ENCODE measurements at places on chromosomes 1 and 21.

DNA sequence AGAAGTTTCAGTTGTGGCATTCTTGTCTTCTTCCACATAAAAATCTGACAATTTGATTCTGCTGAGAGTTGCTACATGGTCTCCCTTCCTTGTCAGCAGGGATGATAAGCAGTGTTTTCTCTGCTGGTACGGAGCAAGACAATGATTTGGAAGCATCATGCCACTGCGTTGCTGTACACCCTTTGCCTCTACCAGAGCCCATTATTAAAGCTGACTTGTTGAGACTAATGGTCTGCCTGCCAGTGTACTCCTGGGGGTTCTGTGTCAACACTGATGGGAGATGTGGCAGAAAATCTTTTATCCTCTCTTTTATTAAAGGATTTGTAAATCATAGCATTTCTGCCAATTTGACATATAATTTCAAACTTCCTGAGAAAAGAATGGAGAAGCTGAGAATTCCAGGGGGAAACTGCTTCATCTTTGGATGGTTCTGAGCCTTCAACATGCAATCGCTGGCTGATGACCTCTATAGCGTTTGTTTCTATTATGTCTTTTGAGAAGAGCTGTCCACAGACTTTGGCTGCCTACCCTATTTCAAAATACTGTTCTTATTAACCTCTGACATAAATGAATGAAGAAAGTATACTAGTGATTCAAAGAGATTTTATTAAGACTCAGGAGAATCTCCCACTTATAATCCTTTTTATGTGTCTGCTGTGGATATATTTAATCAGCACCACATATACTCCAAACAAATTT lies 47.9 kb upstream of the DYNLT5 start:
- DNase-seq = no peak

- DNase-seq = no peak
Observed at GRCh38 chr1:178438432-178438831, 58.3 kb downstream of the CLEC20A start.

GRCh38 chr1:203772836-203773235 lies 7.9 kb downstream of the LAX1 start:
- no peak for DNase-seq

- DNase-seq = no peak
Observed at GRCh38 chr1:219461981-219462400, 150.9 kb downstream of the ZC3H11B start.

DNA sequence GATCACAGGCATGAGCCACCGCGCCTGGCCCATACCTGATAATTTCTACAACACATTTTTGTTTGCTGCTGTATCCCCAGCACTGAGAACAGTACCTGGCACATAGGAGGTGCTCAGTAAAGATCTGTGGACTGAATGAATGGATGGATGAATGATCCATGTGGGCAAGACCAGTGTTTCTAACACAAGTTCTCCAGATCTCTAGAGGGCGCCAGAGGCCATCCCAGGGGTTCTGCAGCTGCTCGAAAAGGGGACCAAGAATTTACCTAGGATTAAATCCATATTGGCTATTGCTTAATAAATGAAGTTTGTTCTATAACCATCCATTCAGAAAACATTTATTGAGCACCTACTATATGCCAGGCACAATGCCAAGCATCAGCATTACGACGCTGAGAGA lies 167.7 kb downstream of the ACTL8 start:
- peak; percentile 16 for DNase-seq

- DNase-seq = no peak
Observed at GRCh38 chr1:1165900-1166421, 7.7 kb upstream of the TTLL10 start.

DNA sequence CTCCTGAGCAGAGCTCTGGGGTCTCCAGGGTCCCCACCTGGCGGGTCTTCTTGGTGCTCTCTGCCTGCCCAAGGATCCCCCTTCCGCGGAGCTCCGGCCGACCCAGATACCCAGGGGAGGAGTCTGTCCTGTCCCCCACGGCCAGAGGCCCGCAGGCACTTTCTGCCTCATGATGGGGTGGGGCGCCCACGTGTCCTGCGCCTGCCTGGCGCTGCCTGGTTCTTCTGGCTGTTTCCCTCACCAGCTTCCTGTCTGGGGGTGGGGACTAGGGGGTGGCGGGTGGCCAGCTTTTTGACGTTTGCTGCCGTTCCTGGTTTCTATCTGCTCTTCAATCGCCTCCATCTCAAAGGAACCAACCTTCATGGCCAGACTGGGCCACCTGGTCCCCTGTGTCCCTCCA lies 313.3 kb upstream of the VAMP3 start:
- no peak for DNase-seq

DNA sequence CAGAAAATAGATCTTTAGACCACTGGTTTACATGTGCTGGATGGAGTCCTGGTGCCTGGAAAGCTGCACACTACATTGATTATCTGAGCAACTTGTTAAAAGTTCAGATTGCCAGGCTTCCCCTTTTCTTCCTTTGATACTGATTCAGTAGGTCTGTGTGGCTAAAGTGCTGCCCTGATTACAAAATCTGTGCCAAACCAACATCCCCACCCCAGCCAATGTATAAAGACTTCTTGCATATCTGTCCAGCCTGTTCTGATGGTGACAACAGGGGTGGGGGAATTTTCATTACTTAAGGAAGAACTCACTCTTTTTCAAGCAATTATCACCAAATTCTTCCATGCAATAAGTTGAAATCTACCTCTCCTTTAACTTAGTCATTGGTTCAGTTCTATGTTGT lies 135.5 kb downstream of the TNFSF18 start:
- DNase-seq = no peak

GRCh38 chr1:78730054-78730453 lies 80.4 kb downstream of the IFI44 start:
- no peak for DNase-seq

DNA sequence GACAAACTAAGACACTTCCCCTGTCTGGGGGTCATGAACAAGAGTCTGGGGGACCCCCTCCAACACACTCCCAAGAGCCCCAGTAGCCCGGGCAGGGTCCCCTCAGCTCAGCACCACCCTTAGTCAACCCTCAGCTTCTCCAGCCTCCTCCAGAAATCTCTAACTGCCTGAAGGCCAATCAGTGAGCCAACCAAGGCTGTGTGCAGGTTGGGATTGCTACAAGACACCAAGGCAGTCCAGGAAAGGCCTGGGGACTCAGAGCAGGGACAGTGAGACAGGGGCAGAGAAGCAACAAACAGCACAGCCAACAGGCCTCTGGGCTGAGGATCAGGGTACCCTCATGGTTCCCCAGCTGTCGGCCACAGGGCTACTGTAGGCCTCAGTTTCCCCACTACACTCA lies 13.3 kb downstream of the SMIM12 start:
- no peak for DNase-seq

DNA sequence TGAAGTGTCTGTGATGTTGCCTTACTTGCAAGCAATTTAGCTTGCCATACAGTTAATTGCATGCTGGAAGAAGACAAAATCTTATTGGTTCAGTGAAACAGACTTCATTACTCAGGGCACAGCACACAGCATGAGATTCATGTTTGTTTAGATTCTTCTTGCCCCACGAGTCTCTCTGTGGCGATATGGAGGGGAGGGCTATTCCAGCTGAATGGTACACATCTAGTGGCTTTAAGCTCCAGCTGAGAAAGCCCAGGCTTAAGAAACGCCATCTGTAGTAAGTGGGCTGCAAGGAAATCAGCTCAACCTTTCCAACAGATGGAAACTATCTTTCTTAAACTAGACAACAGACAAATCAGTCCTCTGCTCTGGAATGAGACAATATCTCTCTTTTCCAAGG lies 1022.0 kb downstream of the NCAM2 start:
- DNase-seq = no peak

- no peak for DNase-seq
Observed at GRCh38 chr1:44828841-44829440, 14.1 kb downstream of the PTCH2 start.

DNA sequence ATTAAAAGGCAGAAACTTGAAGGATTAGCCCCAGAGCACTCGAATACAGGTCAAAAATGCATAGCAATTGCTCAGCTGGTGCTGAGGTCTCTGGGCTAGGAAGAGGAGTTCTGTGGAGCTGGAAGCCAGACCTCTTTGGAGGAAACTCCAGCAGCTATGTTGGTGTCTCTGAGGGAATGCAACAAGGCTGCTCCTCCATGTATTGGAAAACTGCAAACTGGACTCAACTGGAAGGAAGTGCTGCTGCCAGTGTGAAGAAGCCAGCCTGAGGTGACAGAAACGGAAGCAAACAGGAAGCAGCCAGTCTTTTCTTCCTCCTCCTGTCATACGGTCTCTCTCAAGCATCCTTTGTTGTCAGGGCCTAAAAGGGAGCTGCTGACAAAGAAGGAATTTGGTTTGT lies 233.4 kb upstream of the FGGY start:
- no peak for DNase-seq

GRCh38 chr1:60342569-60342968 lies 269.0 kb upstream of the C1orf87 start:
- DNase-seq = no peak

DNA sequence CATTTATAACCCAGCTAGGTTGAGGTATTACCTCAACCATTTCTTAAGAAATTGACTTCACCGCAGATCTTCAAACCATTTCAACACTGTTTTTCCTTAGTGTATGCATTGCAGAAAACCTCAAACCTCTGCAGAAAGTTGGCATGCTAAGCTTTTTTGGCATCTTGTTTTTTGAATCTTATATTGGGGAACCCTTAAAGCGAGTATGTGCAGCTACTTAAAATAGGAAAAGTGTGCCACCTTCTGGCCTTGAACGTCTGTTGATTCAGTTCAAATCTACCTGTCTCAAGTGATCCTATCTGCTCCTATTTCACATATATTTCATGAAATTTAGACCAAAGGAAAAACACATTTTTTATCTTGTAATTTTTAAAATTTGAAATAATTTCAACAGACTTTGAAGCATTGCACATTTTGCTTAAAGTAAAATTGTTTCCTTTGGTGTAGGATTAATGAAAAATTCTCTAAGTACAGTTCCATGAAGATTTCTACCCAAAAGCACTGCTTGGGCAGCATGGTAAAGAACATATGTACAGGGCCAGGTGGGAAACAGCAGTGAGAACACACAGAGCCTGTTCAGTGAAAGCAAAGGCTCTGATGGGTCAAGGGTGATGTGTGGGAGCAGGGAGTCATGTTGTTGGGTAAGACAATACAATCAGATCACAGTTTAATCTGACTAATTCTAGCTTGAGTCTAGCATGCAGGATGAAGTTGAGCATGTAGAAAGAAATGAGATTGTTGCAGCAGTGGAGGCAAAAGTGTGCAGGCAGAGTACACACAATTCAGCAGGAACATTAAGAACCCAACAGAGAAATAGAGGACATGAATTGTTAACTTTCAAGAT lies 17.2 kb downstream of the HENMT1 start:
- DNase-seq = peak; percentile 6

GRCh38 chr1:245010018-245010614 lies 144.7 kb upstream of the KIF26B start:
- no peak for DNase-seq

- DNase-seq = no peak
Observed at GRCh38 chr1:245605480-245606156, 450.8 kb downstream of the KIF26B start.

GRCh38 chr1:7317888-7318287 lies 453.2 kb upstream of the VAMP3 start:
- DNase-seq = no peak

DNA sequence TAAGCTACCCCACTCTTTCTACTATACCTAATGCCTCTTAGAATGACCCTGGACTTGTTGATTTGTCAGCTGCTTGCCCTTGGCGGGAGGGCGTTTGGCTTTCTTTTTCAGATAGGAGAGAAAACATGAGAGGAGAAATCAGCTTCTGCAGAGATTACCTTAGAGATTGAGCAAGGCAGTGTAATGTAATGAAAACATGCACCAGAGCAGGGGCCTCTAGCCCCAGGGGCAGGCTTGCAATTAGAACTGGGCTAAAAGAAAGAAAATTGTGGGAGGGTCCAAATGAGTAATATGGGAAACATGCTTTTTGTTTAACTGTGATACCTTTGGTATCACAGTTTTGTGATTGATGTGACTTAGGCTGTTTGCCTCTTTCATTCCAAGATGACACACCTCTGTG lies 89.7 kb downstream of the PBX1 start:
- no peak for DNase-seq

GRCh38 chr1:48492392-48492791 lies 20.4 kb upstream of the SPATA6 start:
- peak; percentile 99 for DNase-seq

DNA sequence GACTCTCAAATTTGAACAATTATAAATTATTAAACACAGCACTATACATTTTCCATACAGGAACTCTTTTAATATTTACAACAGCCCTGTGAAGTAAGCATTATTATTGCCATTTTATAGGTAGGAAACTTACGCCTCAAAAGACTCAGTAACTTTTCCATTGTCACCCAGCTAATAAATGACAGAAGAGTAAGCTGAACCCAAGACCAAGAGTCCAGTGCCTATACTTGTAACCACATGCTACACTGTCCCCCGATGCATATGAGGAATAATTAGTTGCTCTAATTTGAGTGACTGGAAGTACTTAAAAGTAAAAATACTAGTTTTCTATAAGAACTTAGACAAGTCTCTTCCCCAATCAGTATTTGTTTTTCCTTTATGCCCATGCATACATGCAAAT lies 88.5 kb downstream of the PTPN14 start:
- no peak for DNase-seq

DNA sequence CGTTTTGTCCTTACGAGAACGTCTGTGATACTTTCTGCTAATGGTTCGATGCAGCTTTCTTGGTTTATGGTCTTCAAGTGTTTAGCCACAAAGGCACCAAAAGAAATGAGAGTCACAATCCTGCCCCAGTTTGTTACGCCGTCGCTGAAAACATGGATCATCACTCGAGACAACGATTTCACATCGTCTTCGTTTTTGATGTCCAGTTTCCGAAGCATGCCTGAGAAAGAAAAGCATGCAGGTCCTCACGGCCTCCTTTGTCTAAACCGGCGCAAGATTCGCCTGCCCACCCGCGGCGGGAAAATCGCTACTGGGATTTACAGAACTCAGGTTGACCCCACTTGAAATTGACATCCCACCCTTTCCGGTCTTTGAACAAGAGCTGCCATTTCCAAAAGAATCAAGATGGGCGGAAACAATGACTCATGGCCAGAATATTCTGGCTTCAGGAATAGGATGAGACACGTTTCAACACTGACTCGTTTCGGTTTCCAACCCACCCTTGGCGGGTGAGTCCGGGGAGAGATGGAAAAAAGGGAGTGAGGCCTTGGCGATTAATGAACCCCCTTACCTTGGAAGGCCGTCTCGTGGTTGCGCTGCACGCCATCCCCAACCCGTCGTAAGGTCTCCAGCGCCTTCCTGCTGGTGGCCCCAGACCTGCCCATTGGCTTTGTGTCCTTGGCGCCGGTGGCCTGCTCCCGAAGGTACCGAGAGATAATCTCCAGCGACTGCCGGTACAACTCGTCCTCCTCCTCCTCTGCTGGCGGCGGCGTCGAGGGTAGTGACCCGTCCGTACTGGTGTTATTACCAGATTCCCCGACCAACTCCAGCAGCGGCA lies 919 bp downstream of the MCL1 start:
- DNase-seq = peak; percentile 36

DNA sequence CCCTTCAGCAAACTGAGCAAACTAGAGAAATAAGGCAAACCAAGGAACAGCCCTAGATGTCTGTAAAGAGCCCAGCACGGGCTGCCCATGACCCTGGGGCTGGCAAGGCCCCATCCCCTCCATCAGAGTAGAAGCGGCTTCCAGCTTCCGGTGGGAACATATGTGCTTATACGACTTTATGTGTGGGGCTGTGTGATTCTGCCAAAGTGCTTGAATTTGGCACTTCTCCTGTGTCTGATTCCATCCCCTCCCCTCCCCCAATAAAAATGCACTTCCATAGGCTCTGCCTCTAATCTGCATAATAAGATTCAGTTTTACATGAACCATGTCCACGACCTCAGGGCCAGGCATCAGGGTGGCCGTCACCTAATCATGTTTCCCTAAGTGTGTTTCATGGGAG lies 236.6 kb downstream of the DSCAM start:
- no peak for DNase-seq

- DNase-seq = no peak
Observed at GRCh38 chr1:27152829-27153548, 1.9 kb downstream of the SLC9A1 start.

Data from NCI-H2029 treated with DMSO at 0.1 percent for 48 hours (cell line).